ENCODE measurements at places on chromosomes 2 and 18. TPM values are rescaled to one million over a fixed set of nuclear protein-coding genes. Genes with fewer than 3 reads are reported as not detected.
A peak's percentile ranks its signal among the peaks of the same experiment; 100 is the strongest.

The TDRD15 gene
- total RNA-seq: not detected

The SIGLEC15 gene
- 0.51 TPM for total RNA-seq

The ZNF804A gene
- 3.0 TPM for total RNA-seq

The NOL4 gene
- total RNA-seq: not detected

The BUB1 gene
- total RNA-seq: 3.9 TPM

The AQP12B gene
- total RNA-seq: not detected

The CYP26B1 gene
- total RNA-seq: 0.51 TPM

The CABYR gene
- 5.6 TPM for total RNA-seq

The SPP2 gene
- total RNA-seq: not detected

The RFX8 gene
- 2.6 TPM for total RNA-seq

The MAB21L4 gene
- total RNA-seq: not detected

The COL3A1 gene
- total RNA-seq: 925 TPM

The C2orf78 gene
- total RNA-seq: not detected

The ASB3 gene
- total RNA-seq: 32.6 TPM

The FAM228A gene
- total RNA-seq: 0.99 TPM

GRCh38 chr2:240435457-240435947 is at the start of gene GPC1:
Gene GPC1 (plus strand): TSS chr2:240435663. CDS start chr2:240435919, 256 bp downstream.
- peak; percentile 75 for DNase-seq

DNA sequence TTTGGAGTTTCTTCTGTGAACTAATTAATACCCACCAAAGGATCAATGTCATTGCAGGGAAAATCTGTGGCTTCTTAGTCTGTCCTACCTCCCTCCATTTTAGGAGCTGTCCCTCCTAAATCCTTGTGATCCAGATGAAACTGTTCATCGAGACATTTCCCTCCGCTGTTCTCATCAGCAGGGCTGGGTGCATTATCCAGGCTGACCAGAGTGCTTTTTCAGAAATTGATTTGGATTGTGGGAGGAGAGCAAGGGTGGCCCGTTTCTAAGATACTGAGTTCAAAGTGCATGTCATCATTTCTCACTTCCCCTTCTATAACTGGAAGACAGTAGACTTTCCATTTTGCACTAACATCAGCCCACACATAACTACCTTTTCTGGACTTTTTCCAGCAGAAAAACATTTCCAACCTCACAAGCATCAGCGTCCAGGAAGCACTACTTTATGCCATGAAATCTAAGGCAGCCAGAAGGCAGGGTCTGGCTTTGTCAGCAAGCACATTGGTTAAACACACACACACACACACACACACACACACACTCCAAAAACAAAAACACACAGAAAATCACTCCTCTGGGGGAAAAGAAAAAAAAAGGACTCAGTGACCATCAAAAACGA is 94.1 kb downstream of the ANKRD44 start:
- DNase-seq: peak; percentile 40

DNA sequence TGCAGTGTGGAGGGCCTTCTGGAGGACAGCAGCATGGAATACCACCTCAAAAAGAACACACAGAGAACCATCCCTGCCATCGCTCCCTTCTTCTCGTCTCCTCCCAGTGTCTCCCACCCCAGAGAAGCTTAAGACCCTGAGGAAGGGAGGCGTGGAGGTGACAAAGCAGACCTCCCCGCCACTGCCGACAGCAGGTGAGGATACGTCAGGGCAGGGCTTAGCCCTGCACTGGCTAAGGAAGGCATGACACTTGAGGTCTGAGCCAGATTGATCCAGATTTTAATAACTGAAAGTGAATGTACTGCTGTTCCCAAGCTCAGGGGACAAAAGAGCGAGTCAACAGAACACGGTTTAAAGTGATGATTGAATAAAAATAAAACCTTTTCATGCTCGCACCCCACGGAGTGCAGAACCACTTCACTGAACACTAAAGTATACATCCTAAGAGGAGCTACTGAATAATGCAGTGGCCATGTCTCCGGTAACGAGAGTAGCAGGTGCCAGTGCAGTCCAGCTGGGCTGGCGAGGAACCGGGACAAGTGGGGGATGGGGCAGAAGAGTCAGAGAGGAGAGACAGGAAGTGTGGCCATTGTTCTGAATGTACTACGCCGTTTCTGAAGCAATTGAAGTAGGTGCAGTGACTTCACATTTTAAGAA is 391.0 kb downstream of the CDH2 start:
- DNase-seq: no peak

DNA sequence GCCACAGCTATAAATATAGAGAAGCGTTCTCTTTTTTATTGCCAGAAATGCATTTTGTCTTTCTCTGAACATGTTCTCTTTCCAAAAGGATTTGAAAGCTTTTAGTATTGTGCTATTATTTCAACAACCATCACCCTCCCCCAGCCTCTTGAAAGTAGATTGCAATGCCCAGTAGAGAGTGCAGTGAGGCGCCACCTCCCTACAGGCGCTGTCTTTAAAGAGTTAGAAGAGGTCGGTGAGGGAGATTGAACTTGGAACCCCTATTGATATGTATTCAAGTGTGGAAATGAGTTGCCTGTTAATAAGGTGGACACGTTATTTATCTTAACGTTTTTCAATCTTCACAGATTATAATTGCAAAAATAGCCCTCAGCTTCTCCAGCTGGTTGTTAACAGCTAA is 360.3 kb downstream of the LRP1B start:
- no peak for DNase-seq

- DNase-seq: no peak
Measured at GRCh38 chr2:25339791-25340180, 1.9 kb downstream of the DNMT3A start.

- DNase-seq: no peak
Measured at GRCh38 chr2:109222825-109223471, 93.9 kb downstream of the SH3RF3 start.

DNA sequence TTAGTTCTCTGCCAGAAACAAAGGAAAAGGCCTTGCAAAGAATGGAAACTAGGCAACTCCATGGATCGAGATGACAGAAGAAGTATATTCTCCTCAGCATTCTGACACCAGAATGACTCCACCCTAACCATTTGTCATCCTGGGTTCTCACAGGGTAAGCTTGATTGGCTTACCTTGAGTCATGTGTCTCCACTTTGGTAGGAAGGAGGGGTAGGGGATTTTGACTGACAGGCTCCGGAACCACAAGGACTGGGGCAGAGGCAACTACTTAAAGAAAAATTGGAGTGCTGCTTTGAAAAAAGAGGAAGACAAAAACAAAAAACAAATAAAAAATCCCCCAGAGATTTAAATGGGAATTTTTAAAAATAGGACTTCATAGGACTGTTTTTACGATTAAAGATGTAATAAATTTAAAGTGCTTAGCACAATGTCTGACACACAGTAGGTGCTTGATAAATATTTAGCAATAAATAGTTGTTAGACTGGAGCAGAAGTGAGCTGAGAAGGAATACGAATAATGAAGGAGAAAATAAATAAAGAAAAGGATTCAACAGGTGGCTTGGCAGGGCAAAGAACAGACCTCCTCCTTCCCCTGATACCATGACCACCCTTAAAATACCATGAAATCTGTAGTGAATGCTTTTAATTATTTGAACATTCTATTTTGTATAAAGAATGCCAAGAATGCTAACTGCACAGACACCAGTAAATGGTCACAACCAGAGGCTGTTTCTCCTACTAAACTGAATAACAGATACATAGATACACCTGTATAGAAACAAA is 230.2 kb downstream of the CDCA7 start:
- DNase-seq: no peak

DNA sequence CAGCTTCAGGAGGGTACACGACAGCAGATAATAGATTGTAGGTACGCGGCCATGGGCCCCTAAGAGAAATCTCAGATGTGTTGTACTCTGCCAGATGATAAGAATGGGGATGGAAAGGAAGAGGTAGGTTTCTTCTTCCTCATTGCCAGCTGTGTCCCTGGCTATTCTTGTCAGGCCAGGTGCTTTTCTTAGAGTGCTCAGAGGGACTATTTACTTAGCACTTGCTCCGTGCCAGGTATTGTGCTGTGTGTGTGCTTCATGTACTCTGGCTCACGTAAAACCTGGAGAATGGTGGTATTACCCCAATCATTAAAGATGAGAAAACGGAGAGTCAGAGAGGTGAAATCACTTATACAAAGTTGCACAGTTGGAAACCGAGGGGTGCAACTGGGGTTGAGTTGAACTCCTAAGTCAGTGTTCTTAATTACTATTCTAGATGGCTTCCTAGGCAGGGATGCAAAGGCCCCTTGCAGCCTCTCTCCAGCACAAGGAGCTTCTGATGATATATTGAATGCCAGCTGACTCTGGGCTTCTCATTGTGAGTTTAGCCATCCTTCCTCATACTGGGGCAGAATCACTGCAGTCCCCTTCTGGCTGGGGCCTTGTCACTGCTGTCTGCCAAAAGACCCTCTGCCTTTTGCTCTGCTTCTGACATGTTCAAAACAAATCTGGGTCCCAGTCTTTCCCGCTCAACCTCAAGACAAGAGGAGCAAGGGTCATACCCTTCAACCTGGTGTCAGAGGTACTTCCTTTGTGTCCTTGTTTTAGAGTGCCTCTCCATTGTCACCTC is 60.7 kb downstream of the LYPD1 start:
- DNase-seq: no peak

GRCh38 chr2:128026448-128027277 is 1.2 kb downstream of the SAP130 start:
- peak; percentile 28 for DNase-seq

- DNase-seq: no peak
Measured at GRCh38 chr18:25177631-25178030, 174.3 kb downstream of the ZNF521 start.

DNA sequence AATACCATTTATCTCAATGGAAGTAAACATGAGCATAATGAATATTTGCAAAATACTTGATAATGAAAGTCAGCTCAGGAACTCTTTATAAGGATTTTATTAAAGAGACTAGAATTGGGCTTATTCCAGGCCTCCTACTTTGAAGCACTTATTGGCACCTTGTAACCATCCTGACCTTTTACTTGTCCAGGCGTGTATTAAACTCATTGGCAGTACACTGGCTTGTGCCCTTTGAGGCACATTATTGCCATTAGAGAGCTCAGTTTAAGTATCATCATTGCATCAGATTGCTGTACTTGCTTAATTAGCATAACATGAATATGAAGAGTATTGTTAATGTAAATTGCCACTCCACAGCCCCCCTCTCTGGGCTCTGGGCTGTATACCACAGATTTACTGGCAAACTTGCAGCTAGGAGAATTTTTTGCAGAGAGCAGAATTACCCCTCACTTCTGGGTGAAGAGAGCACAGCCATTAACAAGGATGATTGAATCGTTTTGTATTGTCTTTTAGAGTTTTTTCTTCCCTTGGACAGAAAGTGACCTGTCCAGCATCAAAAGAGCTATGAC is 72.5 kb downstream of the XIRP2 start:
- no peak for DNase-seq

DNA sequence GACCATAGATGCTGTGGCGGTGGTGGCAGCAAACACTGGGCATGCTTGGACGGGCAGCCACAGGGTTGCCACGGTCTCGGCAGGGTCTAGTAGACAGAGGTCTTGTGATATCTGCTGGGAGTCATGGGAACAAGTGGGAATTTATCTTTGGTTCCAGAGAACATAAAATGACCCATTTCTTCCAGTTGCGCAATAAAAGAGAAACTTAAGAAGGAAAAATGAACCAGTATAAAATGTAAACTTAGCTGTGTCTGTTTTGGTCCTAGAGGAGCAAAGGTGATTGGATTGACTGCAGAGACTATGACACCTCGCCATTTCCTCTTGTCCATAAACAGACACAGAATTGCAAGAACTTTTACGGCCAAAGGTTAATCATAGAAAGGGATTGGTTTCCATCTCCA is 132.6 kb upstream of the RBBP8 start:
- DNase-seq: no peak

GRCh38 chr2:47057687-47058002 is 97.5 kb downstream of the STPG4 start:
- DNase-seq: no peak

DNA sequence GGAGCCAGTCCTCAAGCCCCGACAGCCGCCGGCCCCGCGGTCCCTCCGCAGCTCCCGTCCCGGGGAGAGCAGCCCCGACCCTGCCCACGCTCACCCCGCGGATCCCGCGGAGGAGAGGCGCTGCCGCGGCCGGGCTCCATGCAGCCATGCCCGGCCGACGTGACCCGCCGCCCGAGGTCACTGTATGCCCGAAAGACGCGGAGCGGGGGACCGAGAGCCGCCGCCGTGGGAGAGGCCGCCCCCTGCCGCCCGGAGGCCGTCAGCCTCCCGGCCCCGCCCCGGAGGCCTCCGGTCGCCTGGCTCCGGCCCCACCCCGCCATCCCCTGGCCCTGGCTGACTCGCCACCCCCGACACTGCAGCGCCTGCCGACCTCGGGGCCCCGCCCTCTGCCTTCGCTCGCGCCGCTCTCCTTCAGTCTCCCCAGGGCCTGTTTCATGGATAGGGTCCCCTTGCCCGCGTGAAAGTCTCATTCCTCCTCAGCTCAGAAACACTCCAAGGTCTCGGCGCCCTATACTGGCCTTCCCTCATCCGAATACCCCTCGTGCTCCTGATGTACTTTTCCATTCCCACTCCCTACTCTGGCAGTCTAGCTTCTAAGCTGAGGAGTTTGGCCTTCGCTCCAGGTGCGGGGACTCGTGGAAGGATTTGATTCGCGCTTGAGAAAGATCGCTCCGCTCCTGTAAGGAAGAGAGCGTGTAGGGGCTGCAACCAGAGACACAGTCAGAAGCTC is at the start of gene BOLA3:
BOLA3 (minus strand) TSS at position 186 of the 730 bp plus-strand sequence; CDS start at position 148, 38 bp downstream.
- peak; percentile 75 for DNase-seq

GRCh38 chr2:12778369-12778768 is 61.6 kb downstream of the TRIB2 start:
- no peak for DNase-seq

GRCh38 chr2:236545814-236546480 is 23.7 kb upstream of the ACKR3 start:
- no peak for DNase-seq

DNA sequence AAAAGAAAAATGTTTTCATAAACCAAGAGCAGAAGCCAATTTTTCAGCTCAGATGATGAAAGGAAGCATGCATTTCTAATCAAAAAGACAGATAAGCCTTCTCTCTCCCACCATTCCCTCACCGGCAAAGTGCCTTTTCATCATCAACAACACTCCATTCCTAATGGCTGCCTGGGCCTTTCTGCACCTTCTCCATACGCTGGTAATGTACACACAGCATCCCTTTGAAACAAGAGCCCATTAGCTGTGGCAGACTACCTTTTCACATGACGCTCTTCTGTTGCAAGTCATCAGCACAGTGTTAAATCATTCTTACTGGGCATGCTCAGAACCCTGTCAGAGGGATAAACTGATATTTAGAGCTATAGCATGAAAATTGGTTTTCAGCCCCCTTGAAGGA is 408.9 kb downstream of the MEIS1 start:
- no peak for DNase-seq

- DNase-seq: peak; percentile 83
Measured at GRCh38 chr2:195531754-195532153, 125.3 kb upstream of the SLC39A10 start.

- DNase-seq: no peak
Measured at GRCh38 chr2:222025881-222026271, 272.9 kb downstream of the PAX3 start.

GRCh38 chr18:31990823-31991222 is 27.8 kb upstream of the RNF125 start:
- no peak for DNase-seq

DNA sequence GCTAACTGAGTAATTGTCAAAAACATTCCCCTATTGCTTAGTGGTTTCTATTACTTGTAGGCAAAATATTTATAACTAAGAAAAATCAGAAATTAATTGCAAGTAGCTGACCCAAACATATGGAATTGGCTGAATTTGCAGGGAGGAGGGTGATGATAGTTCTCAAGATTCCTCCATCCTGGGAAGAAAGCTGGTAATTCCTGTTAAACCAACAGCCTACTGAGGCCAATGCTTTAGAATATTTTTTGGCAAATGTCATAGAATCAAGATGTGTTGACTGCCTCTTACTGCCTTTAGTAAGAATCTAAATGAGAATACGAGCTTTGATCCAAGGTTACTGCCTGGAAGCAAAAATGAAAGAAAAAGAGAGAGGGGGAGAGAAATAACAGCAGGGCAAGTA is 120.0 kb downstream of the COL6A3 start:
- peak; percentile 60 for DNase-seq

All from fibroblast of lung (primary cell).